ENCODE measurements at places on chromosomes 3 and 15.
A peak's percentile ranks its signal among the peaks of the same experiment; 100 is the strongest.

DNA sequence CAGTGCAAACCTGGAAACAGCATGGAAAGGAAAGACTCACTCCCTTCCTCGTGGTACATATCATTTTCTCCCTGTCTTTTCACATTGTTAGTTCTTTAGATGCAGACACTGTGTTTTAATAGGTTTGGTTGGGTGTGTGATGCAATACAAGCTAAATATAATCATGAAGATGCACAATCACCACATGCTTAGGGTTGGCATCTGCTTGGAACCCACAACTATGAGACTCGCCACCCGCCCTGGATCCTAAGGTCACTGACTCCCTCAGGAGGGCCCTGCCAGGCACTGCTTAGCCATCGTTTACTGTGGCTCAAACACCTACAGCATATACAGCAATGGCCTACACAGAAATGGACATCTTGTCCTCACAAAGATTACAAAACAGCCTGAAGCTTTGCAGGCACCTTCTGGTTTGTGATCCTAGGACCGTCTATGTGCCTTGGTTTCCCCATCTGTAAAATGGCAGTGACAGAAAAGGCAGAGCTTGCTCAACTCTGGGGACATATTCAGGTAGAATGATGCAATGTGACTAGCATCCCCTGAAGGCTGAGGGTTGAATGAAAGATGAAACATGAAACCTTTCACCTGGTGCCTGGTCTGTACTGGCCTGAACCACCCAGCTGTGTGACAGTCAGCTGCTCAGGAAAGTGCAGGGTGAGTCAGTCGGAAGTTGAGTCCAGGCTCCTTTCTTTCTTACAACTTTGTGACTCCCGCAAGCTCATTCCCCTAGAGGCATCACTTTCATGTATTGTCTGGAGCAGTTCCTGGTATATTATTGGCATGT, 123.6 kb upstream of the PFN2 start:
- DNase-seq = peak; percentile 4

- no peak for DNase-seq
Observed at GRCh38 chr15:95622843-95623242, 707.7 kb upstream of the NR2F2 start.

DNA sequence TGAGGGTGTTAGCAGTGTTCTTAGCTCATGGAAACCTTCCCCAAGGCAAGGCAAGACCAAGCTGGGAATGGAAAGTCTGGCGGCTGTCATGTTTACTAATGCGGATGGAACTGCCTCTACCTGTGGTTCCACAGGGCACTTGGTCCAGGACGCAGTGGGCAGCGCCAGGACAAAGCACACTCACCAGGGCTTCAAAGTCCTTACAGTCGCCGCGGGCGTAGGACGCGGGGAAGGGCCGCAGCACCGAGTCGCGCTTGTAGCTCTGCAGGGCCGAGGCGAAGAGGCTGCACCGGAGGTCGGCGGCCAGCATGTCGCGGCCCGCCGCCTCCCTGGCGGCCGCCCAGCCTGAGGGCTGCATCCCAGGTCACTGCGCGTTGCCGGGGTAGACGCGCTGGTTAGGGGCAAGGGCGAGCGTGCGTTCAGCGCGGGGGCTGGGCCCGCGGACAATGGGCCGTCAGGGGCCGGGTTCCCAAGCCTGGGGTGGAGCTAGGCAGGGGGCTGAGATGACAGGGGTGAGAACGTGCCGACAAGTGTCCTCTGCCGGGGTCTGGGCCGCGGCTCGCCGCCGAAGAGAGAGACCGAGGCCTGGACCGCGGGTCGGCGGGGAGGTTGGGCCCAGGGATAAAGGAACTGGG, 497 bp downstream of the PARP16 start:
- DNase-seq = no peak

DNA sequence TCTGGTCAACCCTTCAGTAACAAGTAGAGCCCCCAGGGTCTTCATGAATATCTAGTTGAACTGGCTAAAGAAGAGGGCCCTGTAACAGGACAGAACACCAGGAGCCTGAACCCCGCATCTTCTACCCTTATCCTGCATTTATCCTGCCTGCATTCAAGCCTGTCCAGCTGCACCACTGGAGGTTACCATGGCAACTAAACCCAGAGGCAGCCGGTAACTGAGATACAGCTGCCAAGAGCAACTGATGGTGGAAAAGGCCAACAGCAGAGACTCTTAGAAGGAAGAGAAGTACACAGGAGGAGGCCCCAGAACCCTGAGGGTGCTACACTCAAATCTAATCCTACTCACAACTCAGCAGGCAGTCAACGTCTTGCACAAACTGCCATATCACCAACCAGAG, 3.7 kb upstream of the PRKAR2A start:
- DNase-seq = no peak

DNA sequence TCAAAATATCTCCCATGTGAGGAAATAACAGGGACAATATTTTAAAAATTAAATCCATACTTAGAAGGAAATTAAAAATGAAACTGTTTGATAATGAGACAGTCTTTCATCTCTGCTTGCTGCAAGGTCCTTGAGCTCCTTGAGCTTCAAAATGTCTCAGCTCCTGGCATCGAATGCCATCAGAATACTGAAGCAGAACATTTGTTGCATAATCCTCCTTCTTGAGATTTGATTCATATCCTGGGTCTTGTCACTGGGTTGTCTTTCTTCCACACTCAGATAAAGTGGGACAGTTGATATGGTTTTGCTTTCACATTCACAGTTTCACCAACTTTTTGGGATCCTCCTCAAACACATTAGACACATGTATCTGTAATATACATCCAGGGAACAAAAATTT, 27.8 kb downstream of the COL8A1 start:
- DNase-seq = no peak

DNA sequence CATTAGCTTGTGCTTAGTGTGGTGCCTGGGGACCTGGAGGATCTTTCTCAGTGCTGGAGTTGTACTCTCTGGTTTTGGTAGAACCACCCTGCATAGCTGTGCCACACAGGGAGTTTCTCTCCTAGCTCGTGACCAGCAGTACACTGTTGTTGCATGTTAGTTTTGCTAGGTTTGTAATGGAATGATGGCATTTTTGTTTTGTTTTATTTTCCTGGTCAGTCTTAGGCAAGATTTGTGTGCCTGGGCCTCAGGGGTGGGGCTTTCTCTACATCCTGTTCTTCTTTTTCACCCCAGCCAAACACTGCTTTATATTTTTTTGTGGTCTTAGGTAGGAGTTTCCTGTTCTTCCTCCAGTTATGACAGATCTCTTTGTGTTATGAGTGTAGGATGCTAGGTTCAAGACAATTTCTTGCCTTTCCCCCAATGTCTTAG, 534.5 kb upstream of the KCNMB2 start:
- no peak for DNase-seq

DNA sequence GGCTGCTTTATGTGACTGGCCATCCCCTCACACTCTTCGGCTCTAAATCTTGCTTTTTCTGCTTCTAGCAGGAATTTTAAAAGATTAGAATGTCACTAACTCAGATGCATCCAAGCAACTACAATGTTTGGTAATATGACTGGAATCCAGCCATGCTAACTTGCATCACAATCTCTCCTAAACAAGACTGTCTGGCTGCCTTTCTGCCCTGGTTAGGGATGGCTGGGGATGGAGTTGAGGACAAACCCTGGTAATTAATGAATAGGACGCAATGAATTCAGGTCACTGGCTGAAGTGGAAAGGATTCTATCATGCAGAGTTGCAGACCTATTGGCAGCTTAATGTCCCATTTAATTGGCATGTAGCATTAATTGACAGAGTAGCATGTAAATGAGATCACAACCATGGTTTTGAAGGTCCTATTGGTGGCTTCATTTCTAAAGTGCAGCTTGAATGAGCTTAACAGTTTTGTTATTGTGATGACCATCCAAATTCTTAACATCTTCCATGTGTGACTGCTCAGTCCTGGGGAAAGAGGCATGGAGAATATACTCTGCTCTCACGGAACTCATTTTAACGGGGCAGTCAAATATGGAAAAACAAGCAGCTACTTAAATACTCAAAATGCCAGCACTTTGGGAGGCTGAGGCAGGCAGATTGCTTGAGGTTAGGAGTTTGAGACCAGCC, 21.7 kb downstream of the NMNAT3 start:
- no peak for DNase-seq

GRCh38 chr3:125179884-125180240, 32.7 kb downstream of the SLC12A8 start:
- DNase-seq = no peak

- no peak for DNase-seq
Observed at GRCh38 chr15:57640930-57641682, 49.4 kb downstream of the MYZAP start.

DNA sequence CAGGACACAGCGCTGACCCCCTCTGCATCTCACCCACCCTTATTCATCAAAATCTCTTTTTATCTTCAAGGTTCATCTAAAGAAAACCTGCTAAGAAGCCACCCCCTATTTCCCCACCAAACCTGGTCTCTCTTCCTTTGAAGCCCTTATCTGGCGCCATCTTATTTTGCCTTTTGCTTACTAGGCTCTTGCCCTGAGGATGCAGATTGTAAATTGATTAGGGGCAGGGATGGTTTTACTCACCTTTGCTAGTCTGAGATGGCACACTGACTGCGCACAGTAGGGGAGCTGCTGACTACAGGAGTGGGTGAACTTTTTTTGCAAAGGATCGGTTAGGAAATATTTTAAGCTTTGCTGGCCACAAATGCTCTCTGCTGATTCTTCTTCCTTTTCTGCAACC, 78.9 kb upstream of the BHLHE40 start:
- no peak for DNase-seq

- DNase-seq = no peak
Observed at GRCh38 chr3:146883288-146883687, 278.1 kb upstream of the PLSCR5 start.

Data from NCI-H2029 treated with DMSO at 0.1 percent for 48 hours (cell line).